Fibroblast of skin of abdomen (primary cell): ENCODE measurements at places on chromosomes 5 and 9.
A peak's percentile ranks its signal among the peaks of the same experiment; 100 is the strongest.

DNA sequence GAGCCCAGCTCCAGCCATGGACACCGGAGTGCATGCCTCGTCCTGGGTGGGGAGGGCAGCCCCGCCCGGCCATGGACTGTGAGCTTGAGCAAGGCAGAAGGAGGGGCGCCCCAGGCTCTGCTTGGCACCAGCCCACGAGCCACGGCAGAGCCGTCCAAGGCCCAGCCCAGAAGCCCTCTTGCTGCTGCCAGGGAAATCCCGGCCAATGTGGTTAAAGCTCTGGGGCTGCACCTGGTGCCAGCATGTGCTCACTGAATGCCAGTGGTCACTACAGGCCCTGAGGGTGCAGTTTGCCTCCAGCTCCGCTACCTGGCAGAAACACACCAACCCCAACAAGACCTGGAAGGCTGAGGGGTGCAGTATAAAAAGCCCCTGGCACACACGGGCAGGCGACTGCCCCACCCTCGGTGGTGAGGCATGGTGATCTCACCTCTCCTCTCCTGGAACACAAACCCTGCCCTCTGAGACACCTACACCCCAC is 11.8 kb downstream of the BRD3 start:
- DNase-seq: peak; percentile 16

DNA sequence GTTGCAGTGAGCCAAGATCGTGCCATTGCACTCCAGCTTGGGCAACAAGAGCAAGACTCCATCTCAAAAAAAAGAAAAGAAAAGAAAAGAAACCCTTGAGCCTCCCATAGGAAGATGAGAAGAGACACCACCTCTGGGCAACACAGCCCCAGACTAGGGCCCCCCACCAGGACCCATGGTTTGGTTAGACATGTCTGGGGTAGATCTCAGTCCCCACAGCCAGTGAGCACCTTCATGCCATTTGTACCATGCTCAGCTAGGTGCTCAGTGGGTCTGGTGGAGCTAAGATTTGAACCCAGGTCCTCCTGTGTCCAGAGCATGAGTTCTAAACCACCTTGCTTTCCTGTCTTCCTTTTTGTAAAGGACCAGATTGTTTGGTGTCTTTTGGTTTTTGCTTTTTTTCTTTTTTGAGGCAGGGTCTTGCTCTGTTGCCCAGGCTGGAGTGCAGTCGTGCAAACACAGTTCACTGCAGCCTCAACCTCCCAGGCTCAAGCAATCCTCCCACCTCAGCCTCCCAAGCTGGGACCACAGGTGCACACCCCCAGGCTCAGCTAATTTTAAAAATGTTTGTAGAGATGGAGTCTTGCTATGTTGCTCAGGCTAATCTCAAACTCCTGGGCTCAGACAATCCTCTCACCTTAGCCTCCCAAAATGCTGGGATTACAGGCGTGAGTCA is 11.7 kb downstream of the OLFML2A start:
- DNase-seq: no peak

- peak; percentile 59 for DNase-seq
These were observed 27.1 kb downstream of the ERAP1 start for GRCh38 chr5:96780626-96781025.

- DNase-seq: no peak
These were observed 5.1 kb downstream of the SLC6A3 start for GRCh38 chr5:1440098-1440493.

DNA sequence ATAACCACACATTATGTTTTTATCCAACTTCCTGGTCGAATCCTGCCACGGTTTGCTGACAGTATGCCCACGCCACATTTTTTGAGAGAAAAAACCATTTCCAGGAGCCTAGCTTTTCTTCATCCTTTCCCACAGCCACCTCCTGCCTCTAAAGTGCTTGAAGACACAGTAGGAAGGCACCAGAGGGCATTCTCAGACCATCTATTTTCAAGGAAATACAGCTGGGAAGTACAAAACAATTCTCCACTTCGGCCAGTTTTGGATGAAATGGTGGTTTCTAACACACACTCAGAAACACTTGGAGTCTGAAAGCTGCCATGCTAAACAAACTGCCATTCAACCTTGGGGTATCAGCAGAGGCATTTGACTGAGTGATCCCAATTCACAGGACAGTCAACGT is 86.3 kb upstream of the RPS23 start:
- DNase-seq: peak; percentile 76

GRCh38 chr5:116242343-116242742 is 157.5 kb downstream of the COMMD10 start:
- DNase-seq: peak; percentile 38

DNA sequence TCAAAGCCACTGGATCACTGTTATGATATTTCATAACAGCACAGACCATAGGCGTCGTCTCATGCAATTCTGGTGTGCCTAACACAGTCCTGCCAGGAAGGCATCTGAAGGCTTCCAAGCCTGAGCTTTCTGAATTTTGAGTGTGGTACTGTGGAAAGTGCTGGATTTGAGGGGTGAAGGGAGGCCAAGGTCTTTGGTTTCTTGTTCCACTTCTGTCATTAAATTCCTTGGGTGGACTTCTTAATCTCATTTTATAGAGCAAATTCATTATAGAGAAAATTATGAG is 441.3 kb upstream of the PIK3R1 start:
- no peak for DNase-seq

DNA sequence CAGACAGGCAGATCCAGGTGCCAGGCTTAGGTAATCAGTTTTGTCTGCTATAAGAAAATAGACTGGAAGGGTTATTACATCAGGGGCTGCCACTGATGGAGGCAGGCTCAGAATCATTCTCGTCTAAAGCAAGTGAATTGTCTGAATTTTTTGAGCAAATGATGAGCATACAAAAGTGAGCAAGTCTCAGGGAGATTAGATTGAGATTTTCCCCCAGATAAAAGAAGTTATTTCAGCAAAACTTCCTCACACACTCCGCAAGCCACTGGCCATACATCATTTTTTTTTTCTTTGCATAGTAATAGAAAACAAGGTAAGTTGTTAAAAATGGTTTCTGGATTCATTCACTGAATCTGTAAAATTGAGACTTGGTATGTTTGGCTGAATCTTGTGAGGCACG is 52.9 kb downstream of the ZNF462 start:
- DNase-seq: no peak

- DNase-seq: peak; percentile 66
These were observed 224.3 kb upstream of the S1PR3 start for GRCh38 chr9:88766778-88767503.

- no peak for DNase-seq
These were observed 13.6 kb upstream of the PRSS3 start for GRCh38 chr9:33781736-33782135.

DNA sequence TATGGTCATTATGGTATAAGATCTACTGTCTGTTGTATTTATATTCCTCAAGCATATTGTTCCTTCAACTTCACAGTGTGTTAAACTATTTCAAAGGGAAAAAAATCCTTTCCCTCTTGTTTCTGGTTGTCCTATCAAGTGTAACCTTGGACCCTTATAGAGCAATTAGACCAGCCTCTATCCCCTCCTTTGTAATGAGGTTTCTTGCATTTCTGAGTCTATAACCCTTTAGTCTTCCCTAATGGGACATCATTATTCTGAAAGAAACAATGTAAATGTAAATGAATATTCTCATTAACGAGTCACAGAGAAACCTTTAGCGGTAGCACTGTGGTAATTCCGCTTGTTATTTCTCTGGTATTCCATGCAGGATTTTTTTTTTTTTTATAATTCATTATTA is 197.3 kb downstream of the CNTLN start:
- DNase-seq: no peak

DNA sequence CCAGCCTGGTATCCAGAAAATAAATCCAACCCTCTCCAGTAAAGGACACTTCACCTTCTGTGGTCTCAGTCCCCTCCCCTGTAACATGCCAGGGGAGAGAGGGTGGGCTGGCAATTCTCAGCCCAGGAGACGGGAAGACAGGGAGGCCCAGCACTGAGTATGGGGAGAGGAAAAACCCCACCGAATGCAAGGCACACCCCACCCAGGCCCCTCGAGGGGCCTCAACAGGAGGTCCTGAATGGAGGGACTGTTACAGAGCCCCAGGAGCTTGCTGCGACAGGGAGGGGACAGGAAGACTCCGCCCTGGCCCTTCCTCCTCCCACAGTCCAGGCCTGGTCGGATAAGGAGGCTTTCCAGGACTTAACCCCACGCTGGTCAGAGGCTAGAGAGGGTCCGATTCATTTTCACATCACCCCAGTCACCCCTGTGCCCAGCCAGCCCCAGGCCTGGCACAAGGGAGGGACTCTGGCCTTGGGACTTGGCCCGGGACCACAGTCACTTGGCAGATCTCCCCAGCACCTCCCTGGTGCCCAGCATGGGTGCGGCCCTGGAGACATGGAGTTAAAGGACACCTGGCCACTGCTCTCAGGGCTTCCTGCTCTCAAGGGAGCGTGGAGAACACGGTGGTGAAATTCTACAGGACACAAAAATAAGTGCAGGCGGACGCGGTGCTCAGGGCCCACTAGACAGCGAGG is 44.9 kb upstream of the STXBP1 start:
- DNase-seq: no peak

GRCh38 chr9:89312222-89312571 is 1.2 kb downstream of the CKS2 start:
- DNase-seq: no peak

DNA sequence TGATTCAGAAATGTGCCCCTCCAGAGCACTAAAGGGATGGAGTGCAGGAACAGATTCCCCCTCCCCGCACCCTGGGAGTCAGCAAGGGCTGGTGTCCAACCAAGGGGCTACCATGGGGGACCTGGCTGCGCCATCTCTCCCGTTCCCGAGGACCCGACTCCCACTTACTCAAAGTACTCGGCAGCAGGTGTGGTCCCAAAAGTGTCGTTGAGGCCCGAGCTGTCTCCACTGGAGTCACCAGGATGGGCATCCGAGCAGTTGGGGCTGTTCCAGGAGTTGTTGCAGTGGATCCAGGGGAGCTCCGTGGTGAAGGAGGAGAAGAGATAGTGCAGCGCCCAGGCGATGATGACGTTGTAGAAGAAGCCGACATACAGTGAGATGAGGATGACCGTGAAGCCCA is 12.9 kb downstream of the SLC6A3 start:
- no peak for DNase-seq

GRCh38 chr5:40577718-40578117 is 102.0 kb upstream of the PTGER4 start:
- DNase-seq: no peak

DNA sequence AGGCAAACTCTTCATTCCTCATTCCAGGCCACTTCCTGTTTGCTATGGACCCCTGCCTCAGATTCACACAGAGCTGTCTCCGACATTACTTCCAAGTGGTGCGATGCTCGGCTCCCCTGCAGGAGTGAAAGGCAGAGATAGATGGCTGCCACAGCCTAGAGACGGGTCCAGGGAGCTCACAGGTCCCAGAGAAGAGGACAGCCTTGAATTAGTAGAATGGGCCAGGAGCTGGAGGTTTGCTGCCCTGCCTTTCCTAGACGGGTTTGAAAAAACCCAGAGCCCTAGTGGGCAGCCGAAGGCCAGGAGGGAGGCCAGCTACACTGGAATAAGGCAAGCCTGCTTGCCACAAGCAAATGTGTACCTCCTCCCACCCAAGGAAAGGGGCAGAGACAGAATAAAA is 1.8 kb downstream of the ANKRD34B start:
- DNase-seq: no peak

DNA sequence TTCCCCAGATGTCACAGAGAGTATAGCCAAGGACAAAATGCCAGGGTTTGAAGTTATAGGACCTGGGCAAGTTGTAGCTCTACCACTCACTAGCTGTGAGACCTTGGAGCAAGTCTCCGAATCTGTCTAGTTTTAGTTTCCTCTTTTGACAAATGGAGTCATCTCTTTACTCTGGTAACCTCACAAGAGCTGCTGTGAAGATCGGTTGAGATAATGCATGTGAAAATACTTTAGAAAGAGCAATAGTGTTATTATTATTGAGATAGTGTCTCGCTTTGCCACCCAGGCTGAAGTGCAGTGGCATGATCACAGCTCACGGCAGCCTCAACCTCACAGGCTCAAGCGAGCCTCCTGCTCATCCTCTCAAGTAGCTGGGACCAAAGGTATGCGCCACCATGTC is 117.9 kb upstream of the NR5A1 start:
- no peak for DNase-seq

GRCh38 chr9:133461975-133462374 is 2.2 kb downstream of the CACFD1 start:
- DNase-seq: no peak

GRCh38 chr5:149878371-149878770 is 66.2 kb downstream of the PDE6A start:
- no peak for DNase-seq

GRCh38 chr5:169029037-169029436 is 271.9 kb downstream of the SLIT3 start:
- peak; percentile 53 for DNase-seq

GRCh38 chr5:134409321-134409720 is 2.4 kb downstream of the CDKN2AIPNL start:
- DNase-seq: no peak

- DNase-seq: no peak
These were observed 164.5 kb upstream of the PHYKPL start for GRCh38 chr5:178396796-178397720.

- no peak for DNase-seq
These were observed 893.5 kb upstream of the NUDT12 start for GRCh38 chr5:104456122-104456521.

GRCh38 chr5:109396965-109397364 is 12.8 kb downstream of the PJA2 start:
- DNase-seq: no peak

DNA sequence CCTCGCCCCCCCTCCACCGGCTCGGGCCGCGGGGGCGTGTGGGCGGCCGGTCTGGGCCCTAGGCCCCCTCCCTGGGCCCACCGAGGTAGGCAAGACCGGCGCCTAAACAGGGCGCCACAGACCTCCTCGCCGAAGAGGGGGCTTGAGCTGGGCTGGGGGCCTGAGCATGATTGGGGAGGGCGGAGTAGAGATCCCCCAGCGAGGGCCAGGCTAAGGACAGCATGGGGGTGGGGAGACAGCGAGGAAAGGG is 108.9 kb downstream of the PSD2 start:
- no peak for DNase-seq

- DNase-seq: no peak
These were observed 36.5 kb downstream of the RGS3 start for GRCh38 chr9:113499876-113500497.

DNA sequence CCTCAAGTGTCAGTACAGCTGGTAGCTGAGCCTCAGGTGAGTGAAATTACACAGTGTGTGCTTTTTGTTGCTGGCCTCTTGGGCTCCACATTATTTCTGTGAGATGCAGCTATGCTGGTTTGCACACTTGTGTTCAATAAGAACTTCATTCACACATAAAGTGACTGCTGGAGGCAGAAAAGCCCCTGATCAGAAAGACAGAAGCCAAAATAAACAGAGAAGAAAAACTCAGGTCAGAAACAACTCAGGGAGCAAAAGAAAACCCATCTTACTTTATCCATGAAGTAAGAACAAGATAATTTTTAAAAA is 15.1 kb downstream of the PNPLA7 start:
- DNase-seq: no peak

DNA sequence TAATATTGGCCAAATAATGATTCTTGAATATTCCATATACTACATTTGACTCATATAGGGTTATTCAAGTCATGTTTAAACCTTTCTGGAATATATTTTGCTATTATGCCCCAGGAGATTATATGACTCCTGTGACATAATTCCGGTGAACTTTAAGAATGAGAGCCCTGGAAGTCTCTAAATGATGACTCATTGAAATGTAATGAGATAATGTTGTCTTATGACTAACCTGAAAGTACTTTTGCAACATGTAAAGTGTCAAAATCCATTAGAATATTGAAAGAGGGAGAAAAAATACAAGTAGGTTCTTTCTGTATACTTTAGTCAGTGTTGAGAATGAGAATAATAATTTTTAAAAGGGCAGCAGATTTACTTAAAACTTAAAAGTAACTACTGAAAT is 830.4 kb downstream of the MAT2B start:
- DNase-seq: peak; percentile 65
